ENCODE measurements at places on chromosomes 16 and 17. TPM values are rescaled to one million over a fixed set of nuclear protein-coding genes. Genes with fewer than 3 reads are reported as not detected.

- DNase-seq: peak; percentile 94
Observed at GRCh38 chr16:67449336-67449735, 18.4 kb downstream of the HSD11B2 start.

Gene ACSM2A
- total RNA-seq: not detected

DNA sequence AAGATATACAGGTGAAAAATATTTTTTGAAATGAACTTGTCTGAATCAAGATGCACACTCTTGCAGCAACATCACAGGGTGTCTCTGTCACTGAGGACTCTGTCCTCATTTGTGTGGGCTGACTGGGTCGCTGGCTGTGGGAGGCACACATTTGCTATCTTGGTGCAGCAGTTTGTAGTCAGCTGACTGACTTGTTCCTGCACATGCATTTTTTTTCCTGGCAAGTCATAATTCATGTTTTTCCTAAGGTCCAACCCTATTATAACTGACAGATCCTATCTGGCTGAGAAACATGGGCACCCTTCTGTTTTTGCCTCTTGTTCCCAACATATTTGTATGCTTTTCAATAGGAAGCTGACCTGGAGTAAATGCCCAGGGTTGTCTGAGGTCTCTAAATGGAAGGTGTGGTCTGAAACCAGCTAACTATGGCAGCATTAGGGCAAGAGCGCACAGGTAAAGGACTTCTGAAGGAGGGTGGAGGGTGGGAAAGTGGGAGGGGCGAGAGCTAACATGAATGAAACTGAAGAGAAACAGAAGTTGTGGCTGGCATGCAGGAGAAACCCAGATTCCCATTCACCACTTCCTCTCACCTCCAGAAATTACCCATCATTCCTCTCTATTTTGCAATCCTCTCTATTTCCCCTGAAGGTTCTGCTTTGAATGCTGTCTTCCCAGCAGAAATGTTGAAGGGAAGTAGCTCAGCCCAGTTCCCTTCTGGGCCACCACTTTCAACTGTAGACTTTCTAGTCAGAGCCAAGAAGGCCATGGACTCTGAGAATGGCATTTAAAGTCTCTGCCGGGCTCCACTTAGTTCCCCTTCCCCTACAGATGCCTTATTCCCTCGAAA lies 166.1 kb downstream of the PRKCA start:
- no peak for DNase-seq

Gene FSCN2
- 3.0 TPM for total RNA-seq

GRCh38 chr16:56191835-56192634 lies 746 bp downstream of the GNAO1 start:
- DNase-seq: no peak

GRCh38 chr17:42281571-42282096 lies 5.4 kb upstream of the STAT5B start:
- no peak for DNase-seq

DNA sequence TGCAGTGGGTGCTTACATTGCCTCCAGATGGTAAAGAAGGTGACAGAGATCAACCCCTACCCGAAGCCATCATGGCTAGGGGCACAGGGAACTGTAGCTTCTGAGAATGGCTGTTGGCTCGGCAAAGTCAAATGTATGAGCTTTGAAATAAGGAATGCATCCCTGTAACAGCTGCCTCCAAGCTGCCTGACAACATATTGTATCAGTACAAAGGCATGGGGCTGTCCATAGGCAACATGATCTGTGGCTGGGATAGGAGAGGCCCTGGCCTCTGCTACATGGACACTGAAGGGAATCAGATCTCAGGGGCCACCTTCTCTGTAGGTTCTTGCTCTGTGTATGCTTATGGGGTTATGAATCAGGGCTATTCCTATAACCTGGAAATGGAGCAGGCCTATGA lies 119.2 kb upstream of the NETO2 start:
- DNase-seq: peak; percentile 66

Gene KRT14
- not detected for total RNA-seq

Data from myocyte (in vitro differentiated cells).